ENCODE measurements at places on chromosomes 13 and 19.

DNA sequence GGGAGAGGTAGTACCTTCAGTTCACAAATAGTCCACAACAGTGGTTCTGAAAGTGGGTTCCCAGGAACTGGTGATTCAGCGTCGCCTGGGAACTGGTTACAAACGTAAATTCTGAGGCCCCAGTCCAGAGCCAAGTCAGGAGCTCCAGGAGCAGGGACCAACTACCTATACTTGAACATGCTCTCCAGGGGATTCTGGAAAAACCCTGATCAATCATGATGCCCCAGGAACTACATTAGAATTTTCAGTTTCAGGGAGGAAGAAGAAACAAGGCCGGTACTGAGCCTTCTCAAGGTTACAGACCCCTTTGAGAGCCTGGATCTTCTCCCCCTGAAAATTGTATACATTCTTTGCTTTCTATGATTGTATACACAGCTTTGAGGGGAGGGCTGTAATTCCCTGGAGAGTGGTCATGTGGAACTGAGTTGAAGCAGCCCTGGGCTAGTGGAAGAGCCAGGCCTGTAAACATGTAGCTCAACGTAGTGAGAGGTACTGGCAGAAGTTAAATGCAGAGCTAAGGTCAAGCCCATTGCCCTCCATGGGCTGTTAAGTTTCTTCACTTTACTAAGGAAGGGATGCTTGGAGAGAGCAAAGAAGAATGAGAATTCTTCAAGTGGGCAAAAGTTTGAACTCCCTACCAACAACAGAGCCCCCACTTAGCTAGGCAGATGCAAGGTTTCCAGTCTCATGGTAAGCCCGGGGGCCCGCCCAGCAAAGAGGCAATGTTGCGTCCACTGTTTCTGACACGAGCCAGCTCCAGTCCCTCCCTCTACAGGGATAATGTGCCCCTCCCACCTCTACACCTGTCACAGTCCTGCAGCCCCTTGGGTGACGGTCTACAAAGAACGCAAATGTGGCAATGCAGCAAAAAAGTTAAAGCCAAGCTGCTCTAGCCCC is 17.0 kb downstream of the DOCK9 start:
- DNase-seq, result no peak

DNA sequence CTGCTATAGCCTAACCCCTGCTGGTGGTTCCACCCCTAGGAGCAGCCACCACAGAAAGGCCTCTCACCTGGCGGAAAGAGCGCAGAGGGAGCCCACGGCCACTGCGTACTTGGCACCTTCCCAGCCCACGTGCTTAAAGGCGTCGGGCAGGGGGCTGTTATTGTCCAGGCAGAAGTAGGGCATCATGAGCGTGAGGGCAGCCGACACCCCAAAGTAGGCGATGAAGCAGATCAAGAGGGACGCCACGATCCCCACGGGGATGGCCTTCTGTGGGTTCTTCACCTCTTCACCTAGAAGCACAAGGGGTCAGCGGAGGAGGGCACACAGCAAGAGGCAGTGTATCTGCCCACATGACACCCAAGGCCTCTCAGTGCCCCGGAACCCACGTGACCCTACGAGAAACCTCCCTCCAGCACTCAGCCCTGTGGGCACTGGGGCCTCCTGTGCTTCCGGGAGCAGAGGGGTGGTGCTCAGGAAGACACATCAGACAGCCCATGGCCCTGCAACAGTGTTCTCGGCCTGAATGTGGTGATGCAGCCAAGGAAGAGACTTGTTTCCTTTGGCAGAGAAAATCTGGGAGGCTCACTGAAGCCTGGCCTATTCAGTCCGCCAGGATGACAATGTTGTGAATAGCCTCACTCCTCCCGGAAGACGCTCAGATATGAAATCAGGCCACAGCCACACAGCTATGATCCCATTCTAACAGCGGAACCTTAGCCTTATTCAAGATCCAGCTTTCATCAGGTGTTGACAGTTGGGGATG is 72.1 kb downstream of the SLC7A1 start:
- DNase-seq, result no peak

DNA sequence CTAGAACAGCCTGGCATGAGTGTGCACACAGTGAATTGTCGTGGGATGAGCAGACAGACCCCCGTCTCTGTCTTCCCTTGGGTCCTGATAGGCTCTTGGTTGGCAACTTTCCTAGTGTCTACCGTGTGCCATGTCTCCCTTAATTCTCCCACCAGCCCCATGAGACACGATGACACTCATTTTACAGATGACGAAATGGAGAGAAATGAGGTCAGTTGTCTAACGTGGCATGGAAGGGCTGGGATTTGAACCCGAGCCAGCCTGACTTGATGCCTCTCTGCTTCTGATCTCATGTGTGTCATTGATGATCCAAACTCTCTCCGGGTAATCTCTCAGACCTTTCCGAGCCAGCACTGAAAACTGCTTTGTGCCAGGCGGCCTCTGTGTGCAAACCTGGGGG is 8.4 kb upstream of the KLK14 start:
- DNase-seq, result no peak

GRCh38 chr13:27055526-27055925 is 116.1 kb downstream of the USP12 start:
- DNase-seq, result no peak

DNA sequence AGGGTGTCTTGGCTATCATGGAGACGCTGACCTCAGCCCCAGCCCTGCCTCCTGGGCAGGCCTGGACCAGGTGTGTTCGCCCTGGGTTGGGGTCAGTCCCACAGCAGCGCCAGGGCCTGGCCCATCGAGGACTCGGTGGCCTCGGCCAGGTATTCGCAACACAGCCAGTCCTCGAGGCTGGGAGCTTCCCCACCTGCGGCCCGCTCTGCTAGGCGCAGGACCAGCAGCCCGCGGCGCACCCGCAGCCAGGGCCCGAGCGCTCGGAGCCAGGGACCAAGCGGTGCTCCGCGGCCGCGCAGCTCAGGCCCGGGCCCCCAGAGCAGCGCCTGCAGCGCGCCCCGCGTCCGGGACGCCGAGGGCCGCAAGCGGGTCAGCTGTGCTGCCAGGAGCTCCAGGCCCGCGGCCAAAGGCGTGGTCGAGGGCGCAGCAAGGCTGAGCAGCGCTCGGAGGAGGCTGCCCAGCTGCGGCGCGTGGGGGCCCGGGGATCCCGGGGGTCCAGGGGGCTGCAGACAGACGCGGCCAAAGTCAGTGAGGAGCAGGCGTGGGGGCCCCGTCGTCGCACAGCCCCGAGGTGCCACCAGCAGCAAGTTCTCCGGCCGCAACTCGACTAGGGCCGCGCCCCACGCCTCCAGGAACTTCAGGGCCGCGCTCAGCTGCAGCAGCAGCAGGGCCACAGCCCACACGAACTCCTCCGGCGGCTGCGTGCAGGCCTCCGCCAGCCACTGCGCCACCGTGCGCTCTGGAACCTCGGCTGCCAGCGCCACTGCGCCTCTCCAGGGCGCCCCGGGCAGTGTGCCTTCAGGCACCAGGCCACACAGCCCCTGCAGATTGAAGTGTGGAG is 6.2 kb downstream of the PEAK3 start:
- no peak for DNase-seq

DNA sequence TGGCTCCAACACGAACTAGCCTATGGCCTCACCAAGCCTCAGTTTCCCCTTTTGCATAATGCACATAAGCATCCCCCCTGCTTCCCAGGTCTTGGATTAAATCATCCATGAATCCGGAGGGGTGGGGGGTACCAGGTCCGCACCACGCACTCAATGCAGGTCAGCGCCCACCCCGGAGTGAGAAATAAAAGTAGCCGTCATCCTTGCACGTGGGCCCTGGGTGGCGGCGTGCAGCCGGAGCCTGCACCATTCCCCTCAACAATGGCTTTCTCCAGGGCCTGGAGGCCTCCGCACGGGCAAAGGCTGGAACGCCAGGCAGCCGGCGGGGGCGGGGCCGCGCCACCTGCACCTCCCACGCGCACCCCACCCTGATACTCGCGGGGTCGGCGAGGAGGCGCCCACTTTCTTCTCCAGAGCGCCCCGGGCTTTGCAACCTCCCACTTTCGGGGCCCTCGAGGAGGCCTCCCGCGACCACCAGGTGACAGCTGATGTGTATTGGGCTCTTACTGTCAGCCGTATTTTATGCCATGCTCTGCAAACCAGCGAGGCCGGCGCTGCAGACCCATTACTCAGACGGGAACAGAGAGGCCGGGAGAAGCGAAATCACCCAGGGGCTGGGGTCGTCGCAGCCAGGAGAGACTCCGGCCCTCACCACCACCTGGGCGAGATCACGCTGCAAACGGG is 767 bp upstream of the GADD45B start:
- DNase-seq, result peak; percentile 76

DNA sequence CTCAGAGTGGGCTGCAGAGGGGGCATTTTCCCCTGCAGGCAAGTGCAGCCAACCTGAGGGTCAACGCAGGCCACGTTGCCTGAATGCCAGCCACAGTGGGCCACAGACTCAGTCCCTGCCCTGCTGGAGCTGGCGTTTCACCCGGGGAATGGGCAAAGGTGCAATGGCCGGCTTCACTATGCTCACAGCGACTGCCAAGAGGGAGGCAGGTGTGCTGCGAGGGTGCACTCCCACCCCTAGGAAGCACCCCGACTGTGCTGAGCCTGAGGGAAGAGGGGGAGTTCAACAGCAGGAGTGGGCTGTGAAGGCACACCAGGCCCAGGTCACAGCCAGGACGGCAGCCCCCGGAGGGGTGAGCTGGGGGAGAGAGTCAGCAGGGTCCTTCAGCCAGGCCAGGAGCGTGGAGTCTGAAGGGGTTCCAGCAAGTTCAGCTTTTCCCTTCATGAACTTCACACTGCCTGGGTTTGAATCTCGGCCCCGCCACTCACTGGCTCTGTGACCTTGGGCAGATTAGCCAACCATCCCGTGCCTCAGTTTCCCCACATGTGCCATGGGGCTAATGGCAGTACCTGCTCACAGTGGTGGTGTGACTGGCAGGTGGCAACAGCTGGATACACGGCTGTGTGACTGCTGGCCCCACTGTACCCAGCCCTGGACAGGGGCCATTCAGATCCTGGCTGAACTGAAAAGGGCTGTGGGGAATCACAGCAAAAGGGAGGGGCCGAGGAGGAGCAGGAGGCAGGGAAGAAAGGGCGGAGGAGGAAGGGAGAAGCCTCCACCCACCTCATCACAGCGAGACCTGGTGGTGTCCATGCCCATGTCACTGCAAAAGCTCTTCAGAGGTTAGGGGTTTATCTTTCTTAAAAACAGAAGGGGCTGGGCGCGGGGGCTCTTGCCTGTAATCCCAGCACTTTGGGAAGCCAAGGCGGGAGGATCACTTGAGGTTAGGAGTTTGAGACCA is 7.6 kb downstream of the TRAPPC6A start:
- no peak for DNase-seq

DNA sequence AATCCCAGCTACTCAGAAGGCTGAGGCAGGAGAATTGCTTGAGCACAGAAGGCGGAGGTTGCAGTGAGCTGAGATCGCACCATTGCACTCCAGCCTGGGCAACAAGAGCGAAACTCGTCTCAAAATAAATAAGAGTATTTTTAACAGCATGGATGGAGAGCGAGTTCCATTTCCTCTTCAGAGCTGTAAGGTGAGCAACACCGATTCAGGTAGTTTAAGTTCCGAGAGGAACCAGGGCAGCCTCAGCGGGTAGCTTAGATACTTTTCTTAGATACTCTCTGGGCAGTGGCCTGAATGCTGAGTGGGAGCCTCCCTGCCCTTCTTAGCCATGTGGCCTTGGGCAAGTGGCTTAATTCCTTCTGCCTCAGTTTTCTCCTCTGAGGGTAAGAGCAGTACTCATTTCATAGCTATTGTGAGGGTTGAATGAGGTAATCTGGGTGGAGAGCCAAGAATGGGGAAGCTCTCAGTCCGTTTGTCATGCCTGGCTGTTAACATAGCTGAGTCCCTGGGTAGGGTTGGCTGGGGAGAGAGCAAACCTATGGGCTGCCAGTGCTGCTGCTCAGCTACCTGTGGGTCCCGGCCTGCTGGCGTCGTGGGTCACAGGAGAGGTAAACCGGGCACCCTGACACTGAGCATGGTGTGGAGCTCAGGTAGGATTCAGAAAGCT is 4.1 kb downstream of the ATP11A start:
- DNase-seq, result no peak

- DNase-seq, result peak; percentile 74
These were observed 13.8 kb downstream of the OR7D4 start for GRCh38 chr19:9205501-9206113.

DNA sequence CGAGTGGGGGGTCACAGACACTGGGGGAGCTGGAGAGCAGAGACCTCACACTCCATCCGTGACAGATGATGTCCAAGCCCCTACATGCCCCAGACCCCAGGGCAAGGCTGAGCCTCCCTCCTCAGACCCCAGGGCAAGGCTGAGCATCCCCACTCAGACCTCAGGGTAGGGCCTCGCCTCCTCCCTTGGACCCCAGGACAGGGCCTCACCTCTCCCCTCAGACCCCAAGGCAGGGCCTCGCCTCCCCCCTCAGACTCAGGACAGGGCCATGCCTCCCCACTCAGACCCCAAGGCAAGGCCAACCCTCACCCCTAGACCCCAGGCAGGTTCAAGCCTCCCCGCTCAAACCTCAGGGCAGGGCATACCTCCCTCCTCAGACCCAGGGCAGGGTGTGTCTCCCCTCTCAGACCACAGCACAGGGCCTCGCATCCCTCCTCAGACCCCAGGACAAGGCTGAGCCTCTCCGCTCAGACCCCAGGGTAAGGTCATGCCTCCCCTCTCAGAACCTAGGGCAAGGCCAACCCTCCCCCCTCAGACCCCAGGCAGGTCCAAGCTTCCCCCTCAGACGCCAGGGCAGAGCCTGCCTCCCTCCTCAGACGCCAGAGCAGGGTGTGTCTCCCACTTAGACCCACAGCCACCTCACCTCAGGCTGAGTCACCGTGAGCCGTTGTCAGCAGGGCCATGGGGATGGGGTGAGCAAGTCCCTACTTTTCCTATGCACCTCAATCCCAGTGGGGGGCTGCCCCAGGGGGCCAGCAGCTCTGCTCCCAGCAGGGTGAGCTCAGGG is 1.7 kb upstream of the S1PR4 start:
- peak; percentile 75 for DNase-seq

DNA sequence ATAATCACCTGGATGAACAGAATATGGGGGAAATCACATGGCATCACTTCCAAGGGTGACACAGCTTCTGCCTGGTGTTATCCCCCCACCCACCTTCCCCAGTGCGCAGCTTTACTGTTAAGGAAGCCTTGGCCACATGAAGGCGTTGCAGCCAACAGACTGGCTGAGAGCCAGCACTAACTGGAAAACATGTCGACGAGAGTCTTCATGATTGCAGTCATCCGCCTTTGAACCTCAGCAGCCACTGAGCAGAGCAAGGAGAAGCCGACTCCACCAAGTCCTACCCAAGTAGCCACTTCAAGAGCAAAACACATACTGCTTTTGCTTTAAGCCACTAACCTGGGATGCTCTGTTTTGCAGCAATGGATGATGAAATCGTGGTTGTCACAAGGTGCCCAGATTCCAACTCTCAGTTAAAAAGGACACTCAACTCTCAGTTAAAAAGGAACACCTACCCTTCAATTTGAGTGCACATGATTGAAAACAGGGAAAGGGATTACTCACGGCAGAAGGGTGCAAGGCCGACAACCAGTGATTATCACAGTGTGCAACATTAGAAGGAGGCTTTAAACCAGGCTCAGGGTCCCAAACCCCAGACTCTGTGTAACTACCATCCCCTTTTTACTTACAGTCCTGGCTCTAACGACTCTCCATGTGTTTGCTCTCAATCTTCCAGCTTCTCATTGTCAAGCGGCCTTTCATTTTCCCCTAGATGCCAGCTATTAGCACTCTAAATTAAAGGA is 149.1 kb downstream of the KLF12 start:
- DNase-seq, result peak; percentile 70
